HCT116 (cell line): ENCODE measurements at places on chromosomes 1 and 21. TPM values are rescaled to one million over a fixed set of nuclear protein-coding genes. Genes with fewer than 3 reads are reported as not detected.

LRRC53 gene
- not detected for total RNA-seq

DYNLT5 gene
- not detected for total RNA-seq

OR2W3 gene
- total RNA-seq: not detected

PRAMEF13 gene
- total RNA-seq: not detected

TRIM67 gene
- total RNA-seq: 0.02 TPM

- no peaks in the 10 kb centered on the region for H3K4me1 ChIP-seq
- H3K36me3 ChIP-seq: no peaks in the 10 kb centered on the region
- no peak overlapping the region for H3K27ac ChIP-seq
- no peak for DNase-seq
- no peak overlapping the region for H3K4me3 ChIP-seq
Observed at GRCh38 chr21:45351061-45351460, 53.9 kb upstream of the COL18A1 start.

DNA sequence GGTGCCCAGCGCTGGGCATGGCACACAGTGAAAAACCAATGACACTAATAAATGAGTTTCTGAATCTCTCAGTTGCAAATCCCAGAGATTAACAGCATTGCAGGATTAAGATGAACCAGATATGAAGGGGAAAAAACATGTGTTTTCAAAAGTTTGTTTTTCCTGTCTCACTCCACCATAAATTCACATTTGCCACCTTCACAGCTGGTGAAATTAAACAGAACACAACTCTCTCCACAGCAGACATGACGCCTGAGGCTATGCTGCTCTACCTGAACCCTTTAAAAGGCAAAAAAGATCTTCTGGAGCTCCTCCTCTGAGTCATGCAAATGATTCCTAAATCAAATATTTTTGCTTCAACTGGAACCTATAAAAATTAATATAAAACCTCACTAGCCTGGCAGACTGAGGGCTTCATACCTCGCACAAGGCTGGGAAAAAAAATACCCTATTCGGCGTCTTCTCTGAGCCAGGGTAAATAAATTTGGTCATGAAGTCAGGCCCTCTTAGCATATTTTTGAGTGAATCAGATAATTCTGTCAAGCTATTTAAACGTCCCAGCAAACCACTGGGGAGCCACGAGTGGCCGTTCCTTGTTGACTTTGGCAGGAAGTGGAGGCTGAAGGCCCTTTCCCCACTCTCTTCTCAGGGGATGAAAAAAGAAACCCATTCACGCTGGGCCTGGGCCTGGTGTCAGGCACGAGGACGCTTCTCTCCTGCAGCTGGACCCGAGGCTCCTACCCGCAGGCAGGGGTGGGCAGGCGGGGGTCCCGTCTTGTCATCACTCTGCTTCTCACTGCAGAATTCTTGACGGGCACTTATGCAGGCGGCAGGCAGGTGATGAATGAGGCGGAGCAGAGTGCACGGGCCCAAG, 53.0 kb downstream of the DMRTB1 start:
- peaks cover 7% of the 10 kb centered on the region; the same call in 1 of the 2 replicates for H3K4me1 ChIP-seq
- DNase-seq: no peak
- no peak overlapping the region for H3K27ac ChIP-seq
- no peaks in the 10 kb centered on the region for H3K27me3 ChIP-seq
- H3K4me3 ChIP-seq: no peak overlapping the region

DNA sequence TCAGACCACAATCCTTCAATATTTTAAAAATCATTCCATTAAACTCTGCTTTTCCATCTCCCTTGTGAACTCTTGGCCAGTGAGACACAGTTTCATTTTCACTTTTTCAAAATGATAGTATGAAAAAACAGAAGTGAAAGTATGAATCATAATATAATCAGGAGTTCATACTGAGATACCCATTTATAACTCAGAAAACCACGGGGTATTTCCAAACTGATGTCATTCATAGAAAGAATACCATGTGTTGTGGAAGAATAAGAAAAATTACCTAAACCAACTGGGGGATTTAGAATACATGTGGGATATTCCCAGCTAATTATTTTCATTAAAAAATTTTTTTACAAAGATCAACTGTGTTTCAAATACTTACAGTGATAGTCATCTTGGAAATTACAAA, 149.9 kb downstream of the MRPL39 start:
- H3K4me3 ChIP-seq: no peak overlapping the region
- H3K27ac ChIP-seq: no peak overlapping the region
- H3K27me3 ChIP-seq: no peaks in the 10 kb centered on the region
- DNase-seq: no peak
- H3K4me1 ChIP-seq: no peaks in the 10 kb centered on the region

DNA sequence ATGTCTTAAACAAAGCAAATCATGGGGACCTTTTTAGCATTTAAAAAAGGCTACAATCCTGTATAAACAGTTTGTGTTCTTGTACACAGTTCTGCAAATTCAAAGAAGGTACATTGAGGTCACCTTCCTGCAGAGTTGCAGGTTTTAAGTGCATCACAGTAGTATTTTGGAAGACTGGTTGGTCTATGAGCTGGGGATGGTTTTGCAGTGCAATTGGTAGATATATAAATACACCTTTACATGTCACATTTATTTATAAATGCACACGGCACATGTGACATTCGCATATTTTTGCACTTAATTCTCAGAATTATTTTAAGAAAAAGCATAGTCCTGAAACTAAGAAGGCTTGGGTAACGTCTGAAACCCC, 599 bp upstream of the ITPKB start:
- H3K27ac ChIP-seq: no peak overlapping the region
- no peaks in the 10 kb centered on the region for H3K36me3 ChIP-seq
- no peak for DNase-seq
- H3K4me1 ChIP-seq: peaks cover 4% of the 10 kb centered on the region; the same call in 1 of the 2 replicates
- no peaks in the 10 kb centered on the region for H3K27me3 ChIP-seq

GRCh38 chr1:76238094-76238628, 163.6 kb downstream of the ST6GALNAC3 start:
- no peaks in the 10 kb centered on the region for H3K36me3 ChIP-seq
- no peaks in the 10 kb centered on the region for H3K27me3 ChIP-seq
- no peak overlapping the region for H3K4me3 ChIP-seq
- peaks cover 52% of the 10 kb centered on the region for H3K4me1 ChIP-seq

- no peak overlapping the region for H3K27ac ChIP-seq
- H3K4me3 ChIP-seq: no peak overlapping the region
- H3K36me3 ChIP-seq: no peaks in the 10 kb centered on the region
- no peaks in the 10 kb centered on the region for H3K4me1 ChIP-seq
- no peaks in the 10 kb centered on the region; the same call in 1 of the 2 replicates for H3K27me3 ChIP-seq
- DNase-seq: no peak
Observed at GRCh38 chr1:232553809-232554208, 76.1 kb downstream of the SIPA1L2 start.

GRCh38 chr1:210663730-210664573, 335.2 kb downstream of the HHAT start:
- no peak overlapping the region for H3K4me3 ChIP-seq
- H3K36me3 ChIP-seq: no peaks in the 10 kb centered on the region
- H3K4me1 ChIP-seq: no peaks in the 10 kb centered on the region
- H3K27me3 ChIP-seq: 0 out of 2 replicates have a peak, but pooled peaks cover 3% of the 10 kb centered on the region
- no peak overlapping the region for H3K27ac ChIP-seq

DNA sequence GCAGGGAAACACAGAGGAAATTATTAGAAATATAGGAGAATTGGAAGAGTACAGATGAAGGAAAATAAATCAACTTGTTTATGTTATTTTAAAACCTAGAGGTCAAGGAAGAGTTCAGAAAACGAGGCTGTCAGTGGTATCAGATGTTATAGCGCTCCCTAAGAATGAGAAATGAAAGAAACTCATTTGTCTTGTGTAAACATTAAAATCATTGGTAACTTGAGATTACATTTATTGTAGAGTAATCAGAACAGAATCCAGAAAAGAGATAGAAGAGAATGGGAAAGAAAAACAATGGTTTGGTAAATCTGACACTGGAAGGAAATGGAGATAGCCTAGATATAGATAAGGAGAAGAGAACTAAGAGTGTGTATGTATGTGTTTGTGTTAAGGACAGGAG, 106.4 kb downstream of the ATF6 start:
- no peak overlapping the region for H3K4me3 ChIP-seq
- no peak overlapping the region for H3K27ac ChIP-seq
- no peaks in the 10 kb centered on the region for H3K4me1 ChIP-seq
- no peaks in the 10 kb centered on the region for H3K36me3 ChIP-seq
- DNase-seq: no peak

DNA sequence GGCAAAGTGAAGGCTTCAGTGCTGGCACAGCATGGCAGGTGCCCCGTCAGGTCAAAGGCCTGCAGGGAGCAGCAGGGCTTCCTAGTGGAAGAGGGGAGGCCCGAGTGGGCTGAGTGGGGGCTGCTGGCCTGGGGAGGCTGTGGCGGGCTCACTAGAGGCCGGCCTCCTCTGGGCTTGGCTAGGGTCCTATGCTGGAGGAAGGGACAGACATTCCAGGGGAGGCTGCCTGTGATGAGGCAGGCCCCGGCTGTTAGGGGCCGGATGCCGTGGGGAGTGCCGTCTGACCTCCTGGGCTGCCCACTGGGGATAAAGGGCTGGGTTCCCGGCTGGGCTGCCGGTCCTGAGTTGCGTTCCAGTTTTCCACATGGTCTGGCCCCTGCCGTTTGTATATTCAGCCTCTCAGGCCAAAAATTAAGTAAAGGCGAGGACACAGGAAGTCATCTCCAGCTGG, 21.1 kb downstream of the PRXL2B start:
- H3K4me1 ChIP-seq: peaks cover 11% of the 10 kb centered on the region
- H3K4me3 ChIP-seq: no peak overlapping the region
- no peaks in the 10 kb centered on the region for H3K36me3 ChIP-seq
- H3K27ac ChIP-seq: no peak overlapping the region
- no peaks in the 10 kb centered on the region for H3K27me3 ChIP-seq

DNA sequence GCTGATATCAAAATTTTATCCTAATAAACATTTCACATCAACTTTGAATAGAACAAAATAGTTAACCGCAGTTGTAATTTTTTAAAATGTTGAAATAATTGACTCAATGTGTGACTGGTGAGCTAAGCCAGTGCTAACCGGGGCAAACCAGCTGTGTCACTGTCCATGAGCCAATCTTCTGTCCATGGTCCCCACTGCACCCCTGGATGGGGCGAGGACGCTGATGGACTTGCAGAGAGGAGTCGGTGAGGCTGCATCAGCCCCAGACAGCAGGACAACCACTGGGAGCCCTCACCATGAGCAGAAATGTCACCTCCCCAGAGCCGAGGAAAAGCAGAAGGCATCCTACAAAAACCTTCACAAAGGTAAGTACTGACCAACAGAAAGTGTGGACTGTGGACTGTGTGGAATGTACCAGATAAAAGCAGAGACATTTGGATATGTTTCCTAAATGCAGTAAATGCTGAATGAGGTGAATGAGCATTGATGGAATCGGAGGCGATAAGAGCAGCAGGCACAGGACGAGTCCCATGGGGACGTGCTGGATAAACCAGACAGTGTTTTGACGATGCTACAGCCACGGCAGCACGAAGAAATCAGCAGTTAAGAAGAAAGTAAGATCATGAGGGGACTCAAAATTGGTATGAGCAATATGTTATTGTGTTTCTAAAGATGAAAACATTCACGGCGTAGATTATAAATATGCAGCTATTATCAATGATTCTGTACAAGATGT, 115.0 kb upstream of the BACE2 start:
- no peaks in the 10 kb centered on the region for H3K4me1 ChIP-seq
- H3K36me3 ChIP-seq: no peaks in the 10 kb centered on the region

DNA sequence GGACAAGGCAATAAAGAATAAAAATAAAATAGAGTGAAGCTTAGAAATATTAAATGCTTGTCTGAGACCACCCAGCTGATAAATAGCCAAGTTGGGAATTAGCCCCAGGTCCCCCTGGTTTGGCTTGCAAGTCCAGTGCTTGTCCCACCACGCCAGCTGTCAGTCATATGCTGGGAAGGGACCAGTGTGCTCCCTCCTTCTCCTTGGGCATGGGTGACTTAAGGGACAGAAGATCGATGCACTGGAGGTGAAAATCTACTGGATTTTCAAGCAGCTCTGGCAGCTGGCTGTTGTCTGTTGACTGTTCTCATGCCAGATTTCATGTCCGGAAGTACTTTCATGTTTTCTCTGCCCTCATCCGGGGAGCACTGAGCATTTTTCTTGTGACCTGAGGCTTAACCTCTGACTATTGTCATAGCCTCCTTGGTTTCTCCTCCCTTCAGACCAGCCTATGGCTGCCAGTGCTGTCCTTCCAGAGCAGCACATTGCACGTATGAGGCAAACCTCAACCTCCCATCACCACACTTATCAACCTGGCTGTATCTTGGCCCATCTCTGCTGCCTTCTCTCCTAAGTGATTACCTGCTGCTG, 12.4 kb downstream of the LMOD1 start:
- H3K4me3 ChIP-seq: no peak overlapping the region
- peaks cover 10% of the 10 kb centered on the region for H3K4me1 ChIP-seq
- no peak for DNase-seq

DNA sequence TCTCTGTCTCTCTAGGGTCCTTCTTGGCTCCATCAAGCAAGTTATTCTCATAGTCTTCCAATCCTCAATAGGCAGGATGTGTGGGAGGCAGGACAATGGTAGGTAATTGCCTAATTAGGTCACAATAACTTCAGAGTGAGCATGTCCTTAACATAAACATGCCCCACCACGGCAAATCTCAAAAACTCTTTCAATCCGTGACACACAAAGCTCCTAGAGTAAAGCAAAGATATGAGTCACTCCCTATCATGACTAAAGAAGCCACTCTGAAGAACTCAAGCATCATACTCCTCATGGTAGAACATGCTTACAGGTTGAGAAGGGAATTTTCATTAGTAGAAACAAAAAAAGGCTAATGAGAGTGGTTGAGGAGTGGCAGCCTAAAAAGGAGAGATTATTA, 4.9 kb downstream of the HAO2 start:
- H3K27ac ChIP-seq: no peak overlapping the region
- no peak for DNase-seq
- no peaks in the 10 kb centered on the region for H3K36me3 ChIP-seq
- H3K27me3 ChIP-seq: 0 out of 2 replicates have a peak, but pooled peaks cover 7% of the 10 kb centered on the region
- no peak overlapping the region for H3K4me3 ChIP-seq
- H3K4me1 ChIP-seq: no peaks in the 10 kb centered on the region

GRCh38 chr1:239898062-239898730, 193.5 kb upstream of the FMN2 start:
- H3K27ac ChIP-seq: no peak overlapping the region
- H3K36me3 ChIP-seq: no peaks in the 10 kb centered on the region
- no peaks in the 10 kb centered on the region for H3K4me1 ChIP-seq
- peak; percentile 24 for DNase-seq
- H3K27me3 ChIP-seq: no peaks in the 10 kb centered on the region

GRCh38 chr21:33080376-33080775, 10.4 kb downstream of the OLIG1 start:
- no peak for DNase-seq
- H3K4me1 ChIP-seq: peaks cover 40% of the 10 kb centered on the region
- no peak overlapping the region for H3K27ac ChIP-seq
- no peaks in the 10 kb centered on the region for H3K27me3 ChIP-seq

- no peak overlapping the region for H3K27ac ChIP-seq
- H3K4me3 ChIP-seq: no peak overlapping the region
- H3K36me3 ChIP-seq: no peaks in the 10 kb centered on the region
Observed at GRCh38 chr1:21671915-21672314, 2.8 kb upstream of the RAP1GAP start.

DNA sequence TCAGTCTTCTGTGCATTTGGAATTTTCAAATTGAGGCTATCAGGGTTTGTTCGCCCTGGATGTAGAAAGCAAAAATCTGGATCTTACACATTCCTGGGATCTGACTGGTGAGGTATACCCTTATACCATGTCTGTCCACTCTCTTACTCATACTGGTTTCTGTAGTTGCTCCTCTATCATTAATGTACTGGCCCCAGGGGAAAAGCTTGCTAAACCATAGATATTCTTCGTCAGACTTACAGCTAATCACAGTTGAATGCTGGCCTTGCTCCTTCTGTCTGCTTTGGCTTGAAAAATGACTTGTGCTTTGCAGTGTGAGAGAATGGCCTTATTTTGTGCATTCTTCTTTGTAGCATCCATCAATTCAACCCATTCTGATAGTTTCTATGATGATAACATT, 30.5 kb downstream of the TBCE start:
- H3K27me3 ChIP-seq: no peaks in the 10 kb centered on the region
- H3K27ac ChIP-seq: no peak overlapping the region
